Stimulated activated CD8-positive, alpha-beta memory T cell treated with anti-CD3 and anti-CD28 coated beads, Interleukin-7, amount 100 ng/mL, for 1 hour (primary cell): ENCODE measurements at places on chromosomes 12 and 14.

GRCh38 chr12:130334937-130335336 lies 2.8 kb upstream of the PIWIL1 start:
- no peak for DNase-seq

- no peak for DNase-seq
Measured at GRCh38 chr12:93361151-93361919, 16.4 kb upstream of the NUDT4 start.

DNA sequence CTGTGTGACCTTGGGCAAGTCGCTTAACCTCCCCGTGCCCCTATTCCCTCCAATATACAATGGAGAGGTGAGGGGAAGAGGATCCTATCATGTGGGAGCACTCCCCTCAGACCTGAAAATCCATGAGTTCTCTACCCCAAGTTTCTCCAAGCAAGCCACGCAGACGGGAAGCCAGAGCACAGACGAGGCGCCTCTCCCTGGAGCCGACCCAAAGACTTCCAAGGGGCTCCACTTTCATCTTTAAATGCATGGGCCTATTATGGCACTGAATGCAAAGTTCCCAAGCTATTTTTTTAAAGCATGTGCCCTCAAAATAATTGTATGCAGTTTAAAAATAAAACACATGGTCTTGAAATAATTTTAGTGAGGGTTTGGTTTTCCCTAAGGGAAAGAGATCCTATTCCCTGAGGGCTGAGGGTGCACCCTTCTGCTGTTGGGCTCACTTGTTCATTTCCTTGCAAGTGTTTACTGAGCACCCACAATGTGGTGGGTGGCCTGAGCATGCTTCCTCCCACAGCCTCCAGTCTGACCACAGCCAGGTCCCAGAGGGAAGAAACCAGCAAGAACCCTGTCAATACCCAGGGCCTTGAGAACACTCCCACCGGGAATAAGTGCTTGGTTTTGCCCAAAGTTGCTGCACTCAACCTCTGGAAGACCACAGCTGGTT lies 14.6 kb downstream of the CMKLR1 start:
- no peak for DNase-seq

DNA sequence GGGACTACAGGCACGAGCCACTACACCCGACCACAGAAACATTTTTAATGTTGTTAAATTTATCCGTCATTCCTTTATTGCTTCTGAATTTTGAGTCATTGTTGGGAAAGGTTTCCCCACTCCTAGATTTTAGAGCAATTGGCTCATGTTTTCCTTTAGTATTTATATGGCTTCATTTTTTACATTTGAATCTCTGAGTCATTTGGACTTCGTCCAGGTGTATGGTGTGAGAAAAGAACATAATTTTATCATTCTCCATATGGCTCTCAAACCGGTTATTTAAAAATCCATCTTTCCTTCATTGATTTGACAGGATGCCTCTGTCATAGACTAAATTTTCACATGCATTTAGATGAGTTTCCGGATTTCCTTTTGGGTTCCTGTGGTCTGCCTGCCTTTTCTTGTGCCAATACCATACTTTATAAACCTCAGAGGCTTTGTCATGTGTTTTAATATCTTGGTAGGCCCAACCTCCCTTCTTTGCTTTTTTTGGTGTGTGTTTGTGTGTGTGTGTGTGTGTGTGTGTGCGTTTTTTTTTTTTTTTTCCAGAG lies 30.9 kb downstream of the LRTM2 start:
- no peak for DNase-seq

- DNase-seq, result no peak
Measured at GRCh38 chr14:89162586-89162985, 254.4 kb downstream of the FOXN3 start.

DNA sequence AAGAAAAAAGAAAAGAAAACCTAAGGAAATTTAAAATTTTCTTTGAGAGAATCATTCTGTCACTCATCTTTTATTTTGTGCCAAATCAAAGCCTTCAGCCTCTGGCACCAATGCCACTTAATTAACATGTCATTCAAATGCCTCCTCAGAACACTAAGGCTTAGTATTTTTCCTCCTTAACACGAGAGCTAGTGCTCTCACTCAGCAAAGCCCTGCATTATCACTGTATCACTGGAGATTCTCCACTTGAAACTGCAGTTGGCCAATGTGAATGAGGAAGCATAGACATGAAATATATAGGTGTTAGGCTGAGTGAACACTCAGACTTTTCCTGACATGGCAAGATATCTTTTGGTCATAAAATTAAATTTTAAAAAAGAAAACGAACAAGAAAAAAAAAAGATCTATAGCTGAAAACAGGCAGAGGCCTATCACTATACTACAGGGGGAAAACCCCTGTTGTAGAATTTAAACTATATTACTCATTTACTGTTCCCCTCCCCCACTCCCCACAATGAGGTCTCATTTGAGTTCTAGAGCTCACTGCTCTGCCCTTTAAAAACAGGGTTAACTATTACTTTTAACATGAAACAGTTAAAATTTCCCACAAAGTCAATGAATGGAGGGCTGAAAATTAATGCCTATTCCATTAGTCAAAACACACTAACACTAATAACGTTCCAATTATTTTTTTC lies 5.1 kb downstream of the MBIP start:
- DNase-seq, result no peak

DNA sequence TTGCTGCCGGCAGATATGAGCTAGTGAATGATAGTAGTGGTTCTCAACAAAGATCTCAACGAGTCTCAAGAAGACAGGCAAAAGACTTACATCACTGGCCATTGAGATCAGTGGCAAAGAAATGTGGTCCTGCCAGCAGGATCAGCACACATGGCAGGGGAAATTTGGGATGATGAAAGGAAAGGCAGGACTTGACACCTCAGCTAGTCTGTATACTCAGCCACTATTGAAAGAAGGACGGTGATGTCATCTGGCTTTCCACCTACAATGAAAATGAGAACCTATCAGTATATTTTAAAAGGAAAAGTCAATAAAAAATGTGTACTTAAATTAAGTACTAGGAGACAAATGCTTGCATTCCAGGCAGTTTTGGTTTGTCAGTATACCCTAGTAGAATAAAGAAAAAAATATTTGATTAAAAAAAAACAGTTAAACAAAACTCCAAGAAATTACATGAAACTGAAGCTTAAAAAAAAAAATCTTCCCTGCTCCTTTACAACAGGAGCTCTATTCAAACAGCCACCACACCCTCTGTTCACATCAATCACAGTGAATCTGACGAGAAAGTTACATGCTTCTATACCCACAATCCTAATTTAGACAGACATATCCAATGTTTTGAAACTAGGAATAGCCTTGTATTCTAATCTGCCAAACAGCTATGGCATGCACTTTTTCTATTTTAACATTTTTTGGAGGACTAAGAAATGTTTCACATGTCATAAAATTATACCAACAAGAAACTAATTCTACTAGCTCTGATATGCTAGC lies 34.9 kb downstream of the RAD9B start:
- no peak for DNase-seq

DNA sequence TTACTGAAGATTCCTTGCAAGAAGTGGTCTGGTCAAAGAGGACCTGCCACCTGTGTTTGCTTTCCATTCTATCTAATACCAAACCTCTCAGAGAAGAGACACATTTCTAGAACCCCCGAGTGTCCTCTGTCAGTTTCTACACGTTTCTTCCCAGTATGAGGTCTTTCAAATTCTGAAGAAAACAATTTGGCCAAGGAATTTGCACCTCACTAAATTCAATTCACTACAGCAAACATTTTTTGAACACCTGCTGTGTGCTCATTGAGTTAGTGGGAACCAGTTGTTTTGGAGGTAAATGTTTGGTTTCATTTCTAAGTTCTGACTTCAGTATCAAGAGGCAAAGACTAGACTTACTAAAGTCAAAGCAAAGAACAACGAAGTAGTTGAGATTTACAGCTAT lies 19.4 kb downstream of the GPR19 start:
- DNase-seq, result no peak

DNA sequence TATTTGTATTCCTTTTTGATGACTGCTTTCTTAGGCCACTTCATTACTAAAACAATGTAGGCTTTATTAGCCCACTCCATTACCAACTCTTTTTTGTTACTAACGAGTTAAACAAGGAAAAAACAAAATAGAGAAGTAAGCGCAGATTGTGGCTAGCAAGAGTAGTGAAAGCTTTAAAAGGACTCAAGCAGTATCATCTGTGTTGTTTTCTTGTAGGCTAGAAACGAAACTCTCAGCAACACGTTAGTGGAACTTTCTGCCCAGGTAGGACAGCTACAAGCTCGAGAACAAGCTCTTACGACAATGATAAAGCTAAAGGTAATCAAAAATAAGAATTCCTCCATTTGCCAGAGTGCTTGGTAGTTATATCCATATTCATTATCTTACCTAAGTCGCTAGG lies 11.1 kb downstream of the CCDC62 start:
- DNase-seq, result no peak

DNA sequence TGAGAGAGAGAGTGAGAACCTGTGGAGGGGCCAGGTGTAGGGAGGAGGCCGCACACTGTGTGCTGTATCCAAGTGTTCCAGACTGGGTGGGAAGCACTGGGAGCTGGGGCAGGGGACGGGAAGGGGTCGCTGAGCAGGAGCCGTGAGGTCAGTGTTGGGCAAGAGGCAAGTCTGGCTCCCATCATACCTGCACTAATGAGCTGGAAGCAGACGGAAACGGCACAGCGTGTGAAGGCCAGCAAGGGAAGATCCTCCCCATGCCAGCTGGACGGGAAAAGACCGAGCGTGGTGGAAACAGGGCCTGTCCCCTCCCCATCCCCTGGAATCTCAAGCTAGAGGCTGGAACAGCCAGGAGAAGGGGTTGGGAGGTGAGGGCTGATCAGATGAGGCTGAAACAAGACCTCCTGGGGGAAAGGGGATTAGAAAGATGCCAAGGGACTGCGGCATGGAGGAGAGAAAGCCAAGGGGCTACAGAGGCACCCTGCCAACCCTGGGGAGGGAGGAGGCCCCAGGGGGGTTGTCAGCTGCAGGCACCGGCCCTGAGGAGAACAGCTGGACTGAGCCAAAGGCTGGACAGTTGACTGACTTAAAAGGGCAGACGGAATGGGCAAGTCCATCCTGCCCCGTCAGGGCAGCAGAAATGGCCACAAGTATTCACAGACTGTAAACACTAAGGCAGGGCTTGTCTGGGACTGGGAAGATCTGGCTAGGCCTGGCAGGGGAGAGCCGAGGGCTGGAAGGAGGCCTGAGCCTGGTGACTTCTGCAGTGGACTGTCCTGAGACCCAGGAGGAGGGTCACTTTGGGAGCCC lies 19.0 kb upstream of the LTBP2 start:
- DNase-seq, result no peak
